GM12878 (cell line): ENCODE measurements at places on chromosomes 1 and 21.

GRCh38 chr1:230863449-230863848, 4.9 kb downstream of the C1orf198 start:
- no peak for DNase-seq

GRCh38 chr1:66282343-66282852, 251.6 kb upstream of the SGIP1 start:
- DNase-seq = peak; percentile 98

GRCh38 chr1:157856538-157856937, 14.9 kb upstream of the CD5L start:
- DNase-seq = no peak

- no peak for DNase-seq
Measured at GRCh38 chr1:156164125-156164831, 10.9 kb downstream of the SEMA4A start.

GRCh38 chr1:245168906-245169305, 14.1 kb downstream of the KIF26B start:
- DNase-seq = no peak

GRCh38 chr1:53296117-53296749, 31.6 kb downstream of the LRP8 start:
- DNase-seq = peak; percentile 36

- DNase-seq = no peak
Measured at GRCh38 chr1:184558691-184559090, 171.9 kb downstream of the C1orf21 start.

DNA sequence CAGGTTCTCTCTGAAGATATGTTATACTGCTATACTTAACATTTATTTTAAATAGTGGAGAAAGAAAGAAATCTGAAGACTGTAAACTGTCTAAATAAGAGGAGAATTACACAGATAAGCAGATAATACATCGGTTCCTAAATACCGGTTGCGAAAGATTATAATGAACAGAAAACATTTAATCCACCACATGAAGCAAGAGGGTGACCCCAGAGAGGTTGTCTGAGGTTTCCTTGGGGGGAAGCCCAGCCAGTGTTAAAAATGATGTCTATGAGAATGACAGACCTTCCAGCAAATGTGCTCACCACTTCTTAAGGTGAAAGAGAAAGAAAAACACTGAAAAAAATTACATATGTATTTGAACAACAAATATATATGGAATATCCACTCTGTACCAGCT, 356.4 kb upstream of the KAZN start:
- DNase-seq = no peak

GRCh38 chr1:221760911-221761310, 19.0 kb upstream of the DUSP10 start:
- DNase-seq = no peak

DNA sequence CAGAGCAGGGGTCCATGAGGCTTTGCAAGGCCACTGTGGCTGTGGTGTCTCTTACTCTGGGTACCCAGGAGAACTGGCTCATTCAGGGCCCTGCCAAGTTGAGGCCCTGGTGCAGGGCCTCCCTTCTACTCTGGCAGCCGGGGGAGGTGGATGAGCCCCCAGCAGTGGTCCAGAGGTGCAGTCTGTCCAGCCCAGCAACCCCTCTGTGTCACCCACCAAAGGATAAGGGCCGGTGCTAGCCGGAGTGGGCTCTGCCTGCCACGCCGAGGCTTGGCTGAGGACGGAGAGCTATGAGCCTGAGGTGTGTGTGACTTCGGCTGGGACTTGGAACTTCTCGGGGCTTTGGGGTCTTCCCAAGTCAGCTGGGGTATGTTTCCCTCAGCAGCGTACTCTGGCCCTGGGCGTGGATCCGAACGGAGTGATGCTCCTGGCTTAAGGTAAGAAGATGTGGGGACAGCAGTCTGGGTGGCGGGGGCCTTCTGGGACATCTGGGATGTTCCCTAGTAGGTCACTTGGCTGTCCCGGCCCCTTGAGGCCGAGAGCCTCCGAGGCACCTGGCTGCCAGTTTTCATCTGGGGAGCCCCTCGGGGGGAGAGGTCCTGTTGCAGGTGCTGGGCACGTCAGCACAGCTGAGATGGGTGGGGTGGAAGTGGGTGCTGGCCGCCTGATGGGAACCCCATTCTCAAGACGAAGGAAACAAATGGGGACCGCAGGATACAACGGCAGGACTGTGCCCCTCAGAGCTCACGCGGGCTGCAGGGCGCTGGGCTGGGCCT, 25.9 kb downstream of the RUNX3 start:
- DNase-seq = no peak

GRCh38 chr21:37563641-37564340, 197.2 kb downstream of the DYRK1A start:
- peak; percentile 70 for DNase-seq

DNA sequence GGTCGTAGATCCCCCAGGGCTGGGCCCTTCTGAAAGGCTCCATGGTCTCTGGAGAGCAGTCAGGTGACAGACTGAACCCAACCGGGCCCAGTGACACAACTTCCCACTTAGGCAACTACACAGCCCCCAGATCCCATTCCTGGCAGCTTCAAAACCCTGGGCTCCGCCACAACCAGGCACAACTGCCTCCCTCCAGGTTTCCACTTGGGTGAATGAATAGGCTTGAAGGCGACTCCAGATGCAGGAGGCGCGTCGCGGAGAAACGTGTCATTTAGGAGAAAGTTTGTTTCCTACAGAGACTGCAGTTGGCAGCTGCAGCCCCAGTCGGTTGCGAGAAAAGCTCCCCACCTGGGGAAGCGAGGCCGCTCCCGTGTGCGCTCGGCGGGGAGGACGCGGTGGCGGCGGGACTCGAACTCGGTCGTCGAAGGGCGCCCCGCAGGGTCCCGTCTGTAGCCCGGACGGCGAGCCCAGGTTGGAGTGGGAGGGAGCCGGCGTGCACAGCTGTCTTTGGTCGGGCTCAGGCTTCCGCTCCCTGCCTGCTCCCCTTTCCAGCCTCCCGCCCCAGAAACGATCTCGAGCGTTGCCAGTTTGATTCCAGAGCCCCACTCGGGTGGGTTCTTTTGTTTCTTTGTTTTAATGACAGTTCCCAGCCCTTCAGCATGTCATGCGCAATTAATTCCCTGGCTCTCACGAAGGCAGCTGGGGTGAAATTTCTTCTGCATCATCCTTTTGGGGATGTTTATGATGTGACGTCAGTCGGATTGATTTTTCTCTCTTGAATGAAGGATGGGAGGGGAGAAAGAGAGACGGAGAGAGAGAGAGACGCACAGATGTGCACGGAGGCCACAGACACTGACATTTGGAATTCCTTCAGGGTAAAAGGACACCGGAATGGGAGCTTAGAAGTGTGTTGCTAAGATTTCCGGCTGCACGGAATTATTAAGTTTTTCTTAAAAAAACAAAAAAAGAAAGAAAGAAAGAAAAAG, 862 bp upstream of the SGIP1 start:
- no peak for DNase-seq

- DNase-seq = no peak
Measured at GRCh38 chr1:48686159-48686558, 90.5 kb downstream of the BEND5 start.

DNA sequence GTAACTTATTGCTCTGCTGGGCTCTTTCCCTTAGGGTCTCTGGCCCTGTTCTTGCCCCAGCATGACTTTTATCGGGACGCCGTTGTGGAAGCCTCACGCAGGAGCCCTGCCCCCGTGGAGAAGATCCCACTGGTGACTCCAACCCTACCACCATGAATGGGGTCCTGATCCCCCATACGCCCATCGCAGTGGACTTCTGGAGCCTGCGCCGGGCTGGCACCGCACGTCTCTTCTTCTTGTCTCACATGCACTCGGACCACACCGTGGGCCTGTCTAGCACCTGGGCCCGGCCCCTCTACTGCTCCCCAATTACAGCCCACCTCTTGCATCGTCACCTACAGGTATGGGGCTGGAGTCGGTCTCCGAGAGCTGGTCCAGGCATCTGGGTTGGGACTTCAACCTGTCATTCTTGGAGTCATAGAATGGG, 322 bp downstream of the DCLRE1B start:
- no peak for DNase-seq

GRCh38 chr1:53708687-53709086, 30.3 kb downstream of the GLIS1 start:
- DNase-seq = no peak

- DNase-seq = no peak
Measured at GRCh38 chr1:205476648-205477047, 20.8 kb upstream of the BLACAT1 start.

DNA sequence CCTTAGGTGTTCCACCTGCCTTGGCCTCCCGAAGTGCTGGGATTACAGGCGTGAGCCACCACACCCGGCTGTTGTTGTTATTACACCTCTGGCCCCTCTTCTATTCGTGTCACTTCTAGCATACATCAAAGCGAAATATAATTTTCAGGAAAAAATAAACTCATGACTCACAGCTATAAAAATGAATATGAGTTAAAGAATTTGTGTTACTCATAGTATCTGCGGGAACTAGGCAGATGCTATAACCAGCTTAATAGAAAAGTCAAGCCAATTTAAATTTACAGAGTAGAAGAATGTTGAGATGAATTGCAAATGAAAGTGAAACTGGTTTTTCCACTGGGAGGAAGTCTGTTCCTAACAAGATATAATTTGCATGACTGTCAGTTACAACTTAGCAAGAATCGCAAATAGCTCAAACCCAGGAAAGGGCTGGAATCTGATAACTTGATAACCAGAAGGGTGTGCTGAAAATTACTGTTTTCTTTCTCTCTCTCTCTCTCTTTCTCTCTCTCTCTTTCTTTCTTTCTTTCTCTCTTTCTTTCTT, 11.2 kb downstream of the OR2W3 start:
- DNase-seq = no peak

GRCh38 chr1:45260244-45260643, 53.8 kb upstream of the ZSWIM5 start:
- DNase-seq = no peak

- DNase-seq = no peak
Measured at GRCh38 chr1:95021805-95022643, 50.7 kb downstream of the ALG14 start.

- DNase-seq = no peak
Measured at GRCh38 chr1:8992936-8993687, 33.1 kb downstream of the SLC2A7 start.
